ENCODE measurements at places on chromosomes 11 and 22.

DNA sequence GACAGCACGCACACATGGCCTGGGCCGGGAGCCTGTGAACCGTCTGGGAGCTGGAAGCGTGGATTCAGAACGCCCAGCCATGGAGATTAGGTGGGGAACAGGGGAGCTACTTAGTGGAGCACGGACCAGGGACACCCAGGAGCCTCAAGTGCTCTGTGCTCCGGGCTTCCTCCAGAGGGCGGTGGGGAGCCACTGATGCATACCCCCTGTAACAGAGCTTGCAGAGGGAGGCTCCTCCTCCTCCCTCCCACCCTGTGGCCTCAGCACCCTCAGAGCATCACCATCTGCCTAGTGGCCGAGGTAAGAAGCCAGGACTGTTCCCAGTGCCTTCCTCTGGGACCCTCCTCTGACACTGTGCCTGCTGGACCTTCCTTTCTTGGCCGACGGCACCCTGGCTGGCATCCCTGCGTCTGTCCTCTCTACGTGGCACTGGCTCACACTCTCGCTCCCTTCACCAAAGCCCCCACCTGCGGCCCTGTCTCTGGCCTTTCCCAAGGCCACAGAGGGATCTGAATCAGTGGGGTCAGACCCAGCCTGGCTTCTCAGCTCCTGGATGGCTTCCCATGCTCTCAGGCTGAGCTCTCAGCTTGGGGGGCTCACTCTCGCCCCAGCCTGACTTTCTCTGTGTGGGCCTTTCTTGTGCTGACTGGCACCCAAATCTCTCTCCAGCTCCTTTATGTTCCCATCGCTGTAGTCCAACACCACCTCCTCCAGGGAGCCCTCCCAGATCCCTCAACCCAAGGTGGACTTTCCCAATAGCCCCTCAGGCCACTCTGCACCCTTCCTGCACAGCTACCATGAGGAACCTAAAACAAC is 780.9 kb downstream of the BRD1 start:
- DNase-seq, result peak; percentile 34

GRCh38 chr11:108873310-108873709 is 208.4 kb downstream of the DDX10 start:
- DNase-seq, result no peak

DNA sequence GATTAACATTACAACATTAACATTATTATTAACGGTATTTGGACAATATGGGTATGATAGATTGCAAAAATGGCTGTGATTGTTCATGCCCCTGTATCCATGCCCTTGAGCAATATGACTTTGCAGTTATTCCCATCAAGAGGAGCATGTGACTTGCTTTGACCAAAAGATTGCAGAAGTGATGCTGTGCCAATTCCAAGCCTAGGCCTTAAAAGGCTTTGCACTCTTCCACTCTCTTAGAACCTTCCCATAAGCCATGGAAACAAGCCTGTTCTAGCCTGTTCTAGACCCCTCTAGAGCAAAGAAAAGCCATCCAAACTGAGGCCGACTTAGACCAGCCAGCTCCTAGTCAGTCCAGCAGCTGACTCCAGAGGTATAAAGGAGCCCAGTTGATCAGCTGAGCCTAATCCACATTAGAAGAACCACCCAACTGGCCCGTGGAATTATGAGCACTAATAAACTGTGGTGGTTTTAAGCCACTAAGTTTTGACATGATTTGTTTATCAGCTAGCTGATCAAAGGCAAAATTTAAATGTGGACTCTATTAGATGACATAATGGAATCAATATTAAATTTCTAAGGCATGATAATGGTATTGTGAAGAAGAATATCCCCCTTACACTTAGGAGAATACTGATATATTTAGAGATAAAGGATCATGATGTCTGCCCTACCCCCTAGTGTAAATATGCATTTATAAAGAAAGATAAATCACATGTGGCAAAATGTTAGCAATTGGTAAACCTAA is 28.6 kb downstream of the RAB30 start:
- no peak for DNase-seq

- no peak for DNase-seq
Observed at GRCh38 chr11:44610186-44610955, 44.9 kb downstream of the CD82 start.

DNA sequence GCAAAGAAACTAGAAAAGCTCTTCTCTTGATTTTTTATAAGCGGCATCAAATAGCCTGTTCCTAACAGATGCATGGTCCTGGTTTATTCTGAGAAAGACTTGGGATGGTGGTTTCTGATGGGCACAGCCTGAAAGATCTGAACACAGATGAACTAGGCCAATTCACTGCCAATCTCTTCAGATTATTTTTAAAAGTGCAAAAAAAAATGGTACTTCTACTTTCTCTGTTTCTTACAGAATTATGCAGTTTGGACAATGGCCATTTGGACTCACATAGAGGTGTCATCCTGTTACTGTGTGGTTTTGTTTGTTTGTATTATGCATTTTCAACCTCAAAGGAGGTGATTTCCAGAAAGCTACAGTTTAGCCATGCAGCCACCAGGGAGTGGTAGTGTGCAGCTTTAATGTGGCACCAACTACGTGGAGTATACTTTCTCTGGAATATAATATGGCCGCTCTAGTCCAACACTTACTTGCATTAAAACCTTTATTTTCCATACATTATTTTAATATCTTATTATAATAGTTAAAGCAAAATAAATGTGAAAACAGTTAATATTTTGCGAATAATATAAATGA is 469.8 kb upstream of the KIRREL3 start:
- DNase-seq, result no peak

DNA sequence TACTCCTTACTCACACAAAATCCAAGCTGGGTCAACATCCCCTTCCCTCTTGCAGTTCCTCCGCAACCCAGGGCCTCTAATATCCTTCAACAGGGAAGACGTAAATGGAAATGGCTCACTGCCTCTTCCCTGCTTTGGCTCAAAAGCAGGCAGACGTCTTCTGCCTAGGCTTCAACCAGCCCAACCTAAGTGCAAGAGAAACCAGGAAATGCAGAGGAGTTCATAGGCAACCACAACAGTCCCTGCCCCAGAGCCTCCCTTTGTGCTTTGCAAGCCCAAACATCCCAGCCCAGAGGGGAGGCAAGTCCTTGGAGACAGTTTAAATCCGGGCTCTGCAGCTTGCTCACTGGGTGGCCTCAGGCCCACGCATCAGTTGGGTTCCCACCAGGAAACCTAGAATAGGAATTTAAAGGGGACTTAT is 33.3 kb downstream of the CD6 start:
- peak; percentile 73 for DNase-seq

DNA sequence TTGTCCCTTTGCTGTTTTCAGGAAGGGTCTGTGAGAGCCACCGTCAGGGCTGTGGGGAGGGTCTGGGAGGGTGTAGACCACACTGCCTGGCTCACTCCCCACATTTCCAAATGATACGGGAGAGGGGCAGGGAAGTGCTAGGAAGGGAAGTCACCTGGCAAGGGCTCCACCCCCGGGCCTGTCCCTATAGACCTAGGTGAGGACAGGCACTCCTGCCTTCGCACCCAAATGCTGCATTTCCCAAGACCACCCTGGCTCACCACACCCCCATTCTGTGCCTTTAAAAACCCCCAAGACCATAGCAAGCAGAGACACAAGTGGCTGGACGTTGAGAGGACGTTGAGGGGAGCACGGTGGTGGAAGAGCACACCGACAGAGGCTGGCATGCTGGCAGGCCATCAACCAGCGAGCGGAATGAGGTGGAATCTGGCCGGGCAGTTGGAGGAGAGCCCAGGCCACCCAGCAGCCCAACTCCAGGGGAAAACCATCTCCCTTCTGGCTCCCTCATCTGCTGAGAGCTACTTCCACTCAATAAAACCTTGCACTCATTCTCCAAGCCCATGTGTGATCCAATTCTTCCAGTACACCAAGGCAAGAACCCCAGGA is 45.7 kb downstream of the GNB1L start:
- no peak for DNase-seq

DNA sequence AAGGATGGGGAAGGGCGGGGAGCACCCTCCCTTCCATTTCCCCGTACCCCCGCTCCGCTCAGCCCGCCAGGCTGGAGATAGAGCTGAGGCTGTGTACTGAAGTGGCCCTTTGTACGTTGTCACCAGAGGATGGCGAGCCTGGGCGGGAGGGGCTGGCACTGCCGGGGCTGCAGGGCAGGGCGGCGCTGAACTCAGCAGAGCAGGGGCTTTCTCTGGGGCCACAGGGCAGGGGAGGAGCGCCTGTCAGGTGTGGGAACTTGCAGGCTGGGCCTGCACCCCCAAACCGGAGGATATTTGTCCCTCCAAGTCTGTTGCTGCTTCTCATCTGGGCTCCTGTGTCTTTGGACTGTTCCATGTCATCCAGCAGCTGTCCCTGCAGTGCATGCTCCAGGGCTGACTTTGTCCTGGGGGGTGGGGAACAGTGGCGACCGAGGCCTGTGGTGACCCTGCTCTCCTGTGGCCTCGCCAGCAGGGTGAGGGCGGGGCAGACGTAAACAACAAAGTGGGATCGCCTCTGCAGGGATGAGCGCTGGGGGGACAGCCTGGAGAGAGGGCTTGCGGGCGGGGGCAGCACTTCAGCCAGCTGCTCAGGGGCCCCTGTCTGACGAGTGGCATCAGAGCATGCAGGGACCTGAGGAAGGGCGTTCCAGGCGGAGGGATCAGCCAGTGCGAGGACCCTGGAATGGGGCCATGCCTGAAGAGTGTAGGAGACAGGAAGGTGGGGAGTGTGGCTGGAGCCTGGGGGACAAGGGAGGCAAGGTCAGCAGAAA is 13.1 kb downstream of the MGAT3 start:
- DNase-seq, result no peak

Data from muscle of leg (tissue), 16 donors.